ENCODE measurements at places on chromosomes 16 and 17. TPM values are rescaled to one million over a fixed set of nuclear protein-coding genes. Genes with fewer than 3 reads are reported as not detected.

GRCh38 chr16:85491798-85492294 lies 121.3 kb upstream of the GSE1 start:
- DNase-seq = no peak

GRCh38 chr17:43940630-43941029 lies 1.6 kb downstream of the PPY start:
- DNase-seq = peak; percentile 32

- no peak for DNase-seq
These were observed 69.1 kb downstream of the RPTOR start for GRCh38 chr17:80613732-80614071.

DNA sequence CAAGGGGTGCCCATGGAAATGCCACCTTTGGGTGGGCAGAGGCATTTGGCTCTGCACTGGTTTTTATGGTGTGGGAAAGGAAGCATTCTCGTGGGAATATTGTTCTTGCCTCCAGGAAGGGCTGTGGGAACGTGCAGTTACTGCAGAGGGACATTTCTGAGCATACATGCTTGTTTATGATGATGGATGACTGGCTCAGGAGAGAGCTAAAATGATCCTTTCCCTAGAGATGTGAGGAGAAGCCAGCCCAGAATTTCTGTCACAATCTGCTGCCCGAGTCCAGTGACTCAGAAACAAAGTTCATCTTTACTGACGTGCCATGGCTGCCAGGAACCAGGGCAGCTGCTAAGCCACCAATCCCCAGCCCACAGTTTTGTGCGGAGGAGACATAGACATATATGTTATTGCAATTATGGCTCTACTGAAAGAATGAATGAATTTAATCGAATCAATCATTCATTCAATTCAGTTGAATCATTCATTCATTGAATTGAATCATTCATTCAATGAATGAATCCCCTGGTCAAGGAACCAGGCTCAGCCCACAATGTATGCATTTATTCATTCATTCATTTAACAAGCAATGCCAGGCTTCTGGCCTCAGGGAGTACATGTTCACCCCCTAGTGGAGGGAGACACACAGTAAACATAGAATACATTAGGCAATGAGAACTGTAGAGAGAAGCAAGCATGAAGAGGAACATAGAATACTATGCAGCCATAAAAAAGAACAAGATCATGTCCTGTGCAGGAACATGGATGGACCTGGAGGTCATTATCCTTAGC lies 414.4 kb upstream of the HSBP1 start:
- no peak for DNase-seq

GRCh38 chr16:725041-725376 lies 1.2 kb downstream of the CCDC78 start:
- no peak for DNase-seq

DNA sequence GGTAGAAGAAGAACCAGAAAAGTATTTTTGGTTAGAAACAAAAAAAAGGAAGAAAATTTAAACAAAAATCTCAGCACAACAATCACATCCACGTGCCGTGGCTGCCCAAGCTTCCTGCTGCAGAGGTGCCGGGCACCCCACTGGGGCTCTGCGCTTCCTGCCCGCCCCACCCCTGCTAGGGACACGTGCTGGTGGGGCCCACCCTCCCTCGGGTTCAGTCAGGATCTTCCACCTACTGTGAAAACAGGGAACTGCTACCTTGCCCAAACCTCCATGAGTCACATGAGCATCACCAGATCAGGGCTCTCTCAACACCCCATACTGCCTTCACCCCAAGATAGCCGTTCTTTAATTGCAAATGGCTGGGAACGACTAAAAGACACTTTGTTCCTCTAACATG lies 24.4 kb upstream of the CYTH1 start:
- DNase-seq = no peak

CYB5D1 gene
- total RNA-seq = 4.8 TPM
